Activated naive CD4-positive, alpha-beta T cell treated with anti-CD3 and anti-CD28 coated beads, Interleukin-2, amount 10 ng/mL, durations not matched to agents 7 days and 5 days (primary cell): ENCODE measurements at places on chromosomes 7 and 10.

DNA sequence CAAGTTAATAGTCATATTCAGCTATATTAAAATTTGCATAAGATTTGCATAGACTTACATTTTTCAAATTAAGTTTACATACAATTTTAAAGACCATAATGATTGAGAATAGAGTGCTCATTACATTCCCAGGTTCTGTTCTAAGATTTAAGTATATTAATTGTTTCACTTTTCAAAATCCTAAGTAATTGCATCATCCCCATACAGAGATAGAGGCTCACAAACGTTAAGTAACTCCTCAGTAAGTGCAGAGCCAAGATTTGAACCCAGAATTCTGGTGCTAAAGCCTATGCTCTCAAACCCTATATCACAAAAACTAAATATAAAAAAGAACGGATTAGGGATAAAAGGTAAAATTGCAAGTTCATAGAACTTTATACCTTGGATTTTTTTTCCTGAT is 2.1 kb downstream of the ITIH5 start:
- no peak for DNase-seq

DNA sequence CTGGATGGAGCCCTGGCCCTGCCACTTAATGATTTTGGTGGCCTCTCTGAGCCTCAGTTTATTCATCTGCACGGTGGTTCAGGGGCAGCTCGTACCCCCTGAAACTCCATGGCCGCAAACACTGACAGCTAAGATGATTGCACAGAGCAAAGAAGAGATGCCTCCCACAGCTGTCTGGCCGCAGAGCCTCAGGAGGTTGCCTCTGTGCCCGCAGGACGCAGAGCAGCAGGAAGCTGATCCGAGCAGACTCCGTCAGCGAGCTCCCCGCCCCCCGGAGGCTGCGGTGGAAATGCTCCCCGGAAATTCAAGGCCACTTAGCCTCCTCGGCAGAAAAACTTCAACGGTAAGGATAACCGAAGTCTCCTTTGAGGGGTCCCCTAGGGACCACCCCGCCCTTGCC is 30.2 kb upstream of the C10orf53 start:
- DNase-seq, result peak; percentile 63

- DNase-seq, result no peak
These were observed 159.8 kb downstream of the PIP4K2A start for GRCh38 chr10:22554461-22555182.

- DNase-seq, result no peak
These were observed 17.6 kb upstream of the PFKFB3 start for GRCh38 chr10:6185039-6185716.

- DNase-seq, result no peak
These were observed 166.5 kb downstream of the EGFR start for GRCh38 chr7:55185321-55185802.

DNA sequence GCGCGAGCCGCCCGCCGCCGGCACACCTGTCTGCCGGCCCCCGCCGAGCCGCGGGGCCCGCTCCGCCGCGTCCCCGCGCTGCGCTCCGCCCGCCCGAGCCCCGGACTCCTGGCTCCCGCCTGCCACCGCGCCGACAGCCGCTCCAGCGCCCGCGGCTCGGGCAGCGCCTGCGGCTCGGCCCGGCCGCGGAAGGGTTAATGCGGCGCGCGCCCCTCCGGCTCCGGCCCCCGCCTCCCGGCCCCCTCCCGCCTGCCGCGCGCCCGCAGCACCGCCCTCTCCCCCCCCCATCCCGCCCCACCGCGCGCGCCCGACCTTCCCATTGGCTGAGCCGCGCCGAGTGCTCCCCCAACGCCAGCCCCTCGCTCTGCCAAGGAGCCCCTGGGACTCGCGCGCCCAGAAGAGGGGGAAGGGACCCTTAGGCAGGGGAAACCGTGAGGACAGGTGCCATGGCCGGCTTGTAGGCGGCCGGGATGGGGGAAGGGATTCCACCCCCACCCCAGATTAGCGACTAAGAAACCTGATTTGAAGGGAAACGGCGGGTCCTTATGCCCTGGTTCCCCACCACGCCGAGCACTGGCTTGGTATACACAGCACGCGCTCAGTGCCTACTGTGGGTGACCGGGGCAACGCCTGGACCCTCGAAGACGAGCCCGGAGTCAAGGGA is at the start of gene KCNH2:
KCNH2 (minus strand) TSS at position 196 of the 664 bp plus-strand sequence. CDS start 408 bp downstream, outside the sequence.
- peak; percentile 52 for DNase-seq

DNA sequence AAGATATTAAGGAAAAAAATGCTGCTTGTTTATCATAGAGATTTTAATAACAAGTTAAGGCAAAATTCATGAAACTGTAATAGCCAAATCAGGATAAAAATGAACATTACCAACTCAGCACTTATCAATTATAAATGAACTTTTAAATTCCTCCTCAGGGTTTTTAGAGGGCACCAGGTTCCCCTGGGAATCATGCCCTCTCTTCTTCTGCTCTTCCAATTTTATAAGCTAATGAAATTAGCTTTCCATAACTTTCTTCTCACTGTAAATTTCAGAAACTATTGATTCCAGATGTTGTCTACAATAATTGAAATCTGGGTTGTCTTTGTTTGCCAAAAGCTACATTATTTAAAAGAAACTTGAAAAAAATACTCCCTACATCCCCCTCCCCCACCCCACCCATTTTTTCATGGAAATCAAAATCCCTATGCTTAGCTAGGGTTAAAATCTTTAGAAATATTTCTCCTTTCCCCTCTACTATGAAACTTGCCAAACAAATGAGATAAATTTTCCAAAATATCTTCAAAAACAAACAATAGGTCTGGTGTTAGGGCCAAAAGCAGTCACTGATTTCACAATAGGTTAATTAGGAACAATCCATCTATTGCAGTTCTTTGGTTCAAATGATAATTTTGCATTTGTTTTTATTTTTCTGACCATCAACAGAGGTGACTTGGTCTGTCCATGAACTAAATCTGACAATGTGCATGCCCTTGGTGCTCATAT is 187.7 kb downstream of the DOCK4 start:
- DNase-seq, result no peak

DNA sequence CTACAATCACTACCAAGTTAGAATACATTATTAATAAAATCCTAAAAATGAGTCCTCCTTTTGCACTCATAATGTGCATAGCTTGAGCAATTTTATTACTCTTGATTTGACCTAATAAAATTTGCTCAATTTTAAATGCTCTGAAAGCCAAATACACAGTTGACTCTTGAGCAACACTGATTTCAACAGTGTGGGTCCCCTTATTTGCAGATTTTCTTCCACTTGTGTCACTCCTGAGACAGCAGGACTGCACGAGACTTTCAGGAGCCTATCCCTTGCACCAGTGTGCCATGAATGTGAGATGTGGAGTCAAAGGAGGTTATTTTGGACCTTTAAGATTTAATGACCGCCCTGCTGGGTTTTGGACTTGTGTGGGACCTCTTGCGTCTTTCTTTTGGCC is 23.2 kb downstream of the RNF216 start:
- no peak for DNase-seq

GRCh38 chr7:610141-610530 is 90.5 kb upstream of the PDGFA start:
- DNase-seq, result no peak

- no peak for DNase-seq
These were observed 91.6 kb downstream of the RNF32 start for GRCh38 chr7:156732091-156732625.

DNA sequence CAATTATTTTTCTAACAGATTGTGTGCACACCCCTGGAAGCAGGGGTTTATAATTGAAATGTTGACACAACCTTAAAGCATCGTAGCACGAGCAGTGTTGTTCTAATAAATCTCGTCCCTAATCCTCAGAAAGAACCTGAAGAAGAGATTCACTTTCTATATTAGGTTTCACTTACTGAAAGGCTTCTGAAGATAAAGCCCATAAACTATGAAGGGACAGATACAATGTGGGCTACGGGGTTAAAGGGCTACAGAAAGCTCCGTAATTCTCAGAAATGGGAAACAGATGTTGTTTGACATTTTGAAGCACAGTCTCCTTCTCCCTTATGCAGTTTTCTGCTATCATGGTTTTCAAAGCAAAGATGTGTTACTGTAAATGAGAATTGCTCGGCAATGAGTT is 479.6 kb downstream of the GATA3 start:
- no peak for DNase-seq

- no peak for DNase-seq
These were observed 44.9 kb downstream of the DLG5 start for GRCh38 chr10:77881636-77882035.

- no peak for DNase-seq
These were observed 5.5 kb upstream of the MNX1 start for GRCh38 chr7:157016024-157016351.

- DNase-seq, result no peak
These were observed 141.7 kb upstream of the KCND2 start for GRCh38 chr7:120131096-120131839.

DNA sequence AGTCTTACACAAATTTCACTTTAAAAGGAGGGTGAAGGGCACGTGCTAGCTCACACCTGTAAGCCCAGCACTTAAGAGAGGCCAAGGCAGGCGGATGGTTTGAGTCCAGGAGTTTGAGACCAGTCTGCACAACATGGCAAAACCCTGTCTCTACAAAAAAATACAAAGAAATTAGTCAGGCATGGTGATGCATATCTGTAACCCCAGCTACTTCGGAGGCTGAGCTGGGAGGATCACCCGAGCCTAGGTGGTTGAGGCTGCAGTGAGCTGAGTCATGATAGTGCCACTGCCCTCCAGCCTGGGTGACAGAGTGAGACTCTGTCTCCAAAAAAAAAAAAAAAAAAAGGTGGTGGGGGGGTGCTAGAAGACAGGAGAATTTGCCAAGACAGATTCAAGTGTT is 237.3 kb upstream of the KLF14 start:
- DNase-seq, result no peak

DNA sequence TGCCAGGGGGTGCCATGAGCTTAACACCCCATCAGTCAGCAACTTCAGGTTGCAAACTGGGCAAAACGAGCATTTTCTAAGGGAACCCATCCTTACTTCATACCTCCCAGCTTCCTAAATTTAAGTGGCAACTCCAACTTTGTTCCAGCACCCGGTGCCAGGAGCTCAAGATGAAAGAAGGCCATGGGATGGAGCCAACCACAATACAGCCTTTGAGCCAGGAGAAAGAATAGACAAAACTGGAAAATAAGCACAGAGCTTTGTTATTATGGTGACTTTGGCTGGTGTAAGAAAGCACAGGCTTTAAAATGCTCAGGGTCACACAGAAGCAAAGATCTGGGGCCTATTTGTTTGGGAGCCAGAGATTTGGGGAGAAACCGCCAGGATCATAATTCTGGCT is 388.7 kb upstream of the MGMT start:
- no peak for DNase-seq

DNA sequence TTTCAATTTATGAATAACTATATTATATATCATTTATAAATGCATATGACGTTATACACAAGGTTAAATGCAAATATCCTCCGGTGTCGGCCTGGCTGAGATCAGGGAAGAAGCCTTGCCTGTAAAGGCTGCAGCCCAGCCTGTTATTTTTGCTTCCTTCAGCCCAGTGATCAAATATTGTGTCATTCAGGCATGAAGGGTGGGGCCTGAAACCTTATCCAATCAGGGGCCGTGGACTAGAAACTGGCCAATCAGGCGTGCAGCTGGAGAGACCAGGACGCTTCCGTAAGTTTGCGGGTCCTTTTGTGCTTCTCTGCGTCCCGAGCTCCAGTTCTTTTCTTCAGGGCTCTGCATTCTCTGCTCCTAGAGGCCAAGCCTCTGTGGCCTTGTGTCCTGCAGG is at the start of gene ZNF722:
ZNF722 (plus strand) TSS at position 301 of the 400 bp plus-strand sequence. CDS start 113 bp downstream, outside the sequence.
- no peak for DNase-seq

DNA sequence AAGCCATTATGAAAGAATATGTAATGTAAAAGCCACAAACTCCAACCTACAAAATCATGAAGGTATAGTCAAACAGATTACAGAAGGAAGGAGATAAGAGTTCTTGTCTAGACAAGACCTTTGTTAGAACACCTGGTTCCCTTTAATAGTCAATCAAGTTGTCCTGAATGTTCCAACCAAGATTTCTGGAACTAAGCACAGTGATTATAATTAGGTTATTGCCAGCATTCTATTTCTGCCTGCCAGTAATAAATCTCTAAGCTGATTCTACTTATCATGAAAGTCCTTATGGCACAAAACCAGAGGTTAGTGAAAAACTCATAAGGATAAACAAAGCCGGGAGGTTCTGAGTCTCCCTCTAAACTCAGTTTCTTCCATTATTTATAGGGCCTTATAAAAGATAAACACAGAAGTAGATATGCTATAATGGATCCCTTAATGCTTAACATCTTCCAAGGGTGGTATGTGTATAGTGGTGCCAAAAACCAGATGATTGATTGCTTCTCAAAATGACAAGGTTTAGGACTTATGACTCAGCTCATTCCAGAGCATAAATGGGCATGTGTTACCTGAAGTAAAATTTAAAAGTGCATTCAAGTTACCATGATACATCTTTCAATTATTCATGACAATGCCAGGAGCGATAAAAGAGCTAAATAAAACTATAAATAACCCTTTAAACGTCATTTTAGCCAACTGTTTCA is 237.2 kb downstream of the CSTF2T start:
- DNase-seq, result no peak

DNA sequence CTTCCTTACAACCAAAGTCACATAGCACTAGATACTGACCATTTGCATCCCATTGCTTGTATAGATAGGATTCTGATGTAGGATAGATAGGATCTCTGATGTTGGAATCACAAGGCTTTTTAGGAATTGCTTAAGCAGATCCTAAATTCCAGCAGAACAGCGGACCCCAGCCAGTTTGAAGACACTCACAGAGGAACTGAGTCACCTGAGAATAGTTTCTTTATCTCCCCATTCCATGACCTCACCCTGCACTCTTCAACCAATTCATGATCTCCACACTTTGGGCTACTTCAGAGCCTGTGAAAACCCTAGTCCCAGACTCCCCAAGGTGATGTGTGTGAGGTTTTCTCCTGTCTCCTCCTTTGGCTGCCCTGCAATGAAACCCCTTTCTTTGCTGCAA is 179.4 kb downstream of the CNTNAP2 start:
- DNase-seq, result no peak

DNA sequence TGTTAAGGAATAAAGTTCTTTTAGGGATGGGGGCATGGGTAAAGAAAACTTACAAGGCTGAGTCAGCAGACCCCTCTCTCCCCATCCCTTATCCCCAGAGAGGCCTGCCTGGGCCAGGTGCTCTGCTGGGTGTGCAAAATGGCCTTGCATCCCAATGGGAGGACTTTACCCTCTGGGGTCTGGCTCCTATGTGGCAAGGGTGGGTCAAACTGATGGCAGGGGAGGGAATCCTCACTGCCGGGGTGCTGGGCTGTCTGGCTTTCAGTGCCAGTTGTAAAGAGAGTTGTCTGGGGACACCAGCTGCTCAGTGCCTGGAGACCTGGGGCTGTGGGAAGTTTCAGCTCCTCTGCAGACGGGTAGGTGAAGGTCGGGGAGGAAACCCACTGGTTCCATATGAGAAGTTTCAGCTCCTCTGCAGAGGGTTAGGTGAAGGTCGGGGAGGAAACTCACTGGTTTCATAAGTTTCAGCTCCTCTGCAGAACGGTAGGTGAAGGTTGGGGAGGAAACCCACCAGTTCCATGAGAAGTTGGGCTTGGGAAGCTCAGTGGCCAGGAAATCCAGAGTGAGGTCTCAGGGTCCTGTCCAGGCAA is 127.2 kb upstream of the PODXL start:
- DNase-seq, result no peak

GRCh38 chr7:727104-727805 is at the start of gene PRKAR1B:
TSS of gene PRKAR1B (minus strand) at chr7:727281. CDS start at chr7:711505, 15,776 bp downstream.
- peak; percentile 68 for DNase-seq
